GM23248 (cell line): ENCODE measurements at places on chromosomes 1 and 21. TPM values are rescaled to one million over a fixed set of nuclear protein-coding genes. Genes with fewer than 3 reads are reported as not detected.

DNA sequence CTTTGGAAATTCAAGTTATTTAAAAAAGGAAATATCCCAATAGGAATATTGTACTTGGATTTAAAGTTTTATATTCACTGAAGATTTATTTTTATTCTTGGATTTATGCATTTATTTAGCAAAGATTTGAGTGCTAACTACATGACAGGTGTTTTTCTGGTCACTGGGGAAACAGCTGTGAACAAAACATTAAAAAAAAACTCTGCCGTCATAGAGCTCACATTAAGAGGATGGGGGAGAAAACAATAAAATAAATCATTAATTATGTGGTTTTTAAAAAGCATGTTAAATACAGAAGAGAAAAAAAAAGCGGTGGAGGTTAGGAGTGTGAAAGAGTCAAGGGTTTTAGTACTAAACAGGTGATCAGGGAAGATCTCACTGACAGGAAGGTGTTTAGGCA is 149.9 kb downstream of the GALNT2 start:
- H3K27ac ChIP-seq = no peak overlapping the region
- H3K27me3 ChIP-seq = no peaks in the 10 kb centered on the region
- no peak overlapping the region for H3K4me3 ChIP-seq
- H3K36me3 ChIP-seq = no peaks in the 10 kb centered on the region
- 0 out of 2 replicates have a peak, but pooled peaks cover 2% of the 10 kb centered on the region for H3K4me1 ChIP-seq
- DNase-seq = no peak

GRCh38 chr1:80778094-80778840 is 1022.5 kb upstream of the ADGRL2 start:
- H3K4me1 ChIP-seq = no peaks in the 10 kb centered on the region
- no peak overlapping the region for H3K27ac ChIP-seq
- DNase-seq = no peak
- no peaks in the 10 kb centered on the region; the same call in 1 of the 2 replicates for H3K36me3 ChIP-seq
- no peak overlapping the region for H3K4me3 ChIP-seq
- H3K27me3 ChIP-seq = no peaks in the 10 kb centered on the region

Gene CLDN17
- total RNA-seq = not detected in 2 replicates

Gene NUAK2
- total RNA-seq = 3.0 and 4.4 TPM in 2 replicates

DNA sequence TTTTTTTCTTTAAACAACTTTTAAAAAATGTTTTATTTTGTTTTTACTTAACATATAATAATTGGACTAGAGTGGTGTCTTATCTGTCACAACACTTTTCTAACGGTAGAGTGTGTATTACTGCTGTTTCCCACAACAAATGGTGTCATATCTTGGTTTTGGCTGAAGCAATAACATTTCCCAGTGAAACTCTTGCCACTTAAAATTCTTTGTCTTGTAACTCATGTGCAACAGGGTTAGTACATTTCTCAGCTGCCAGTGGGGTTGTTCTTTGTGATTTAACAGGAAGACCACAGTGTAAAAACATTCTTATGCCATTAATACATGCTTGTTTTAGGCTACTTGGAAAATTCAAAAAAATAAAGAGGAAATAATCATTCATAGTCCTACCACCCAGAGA is 43.5 kb downstream of the ALPL start:
- DNase-seq = peak; percentile 94
- no peak overlapping the region for H3K4me3 ChIP-seq
- H3K27me3 ChIP-seq = peaks cover 37% of the 10 kb centered on the region
- H3K27ac ChIP-seq = peak overlapping the region; percentile 52; the same call in 1 of the 2 replicates
- H3K4me1 ChIP-seq = peaks cover 25% of the 10 kb centered on the region
